Activated CD8-positive, alpha-beta memory T cell treated with anti-CD3 and anti-CD28 coated beads for 4 hours (primary cell): ENCODE measurements at places on chromosomes 12 and 14.

- DNase-seq: no peak
Measured at GRCh38 chr14:49396801-49397200, 189.4 kb downstream of the RPS29 start.

DNA sequence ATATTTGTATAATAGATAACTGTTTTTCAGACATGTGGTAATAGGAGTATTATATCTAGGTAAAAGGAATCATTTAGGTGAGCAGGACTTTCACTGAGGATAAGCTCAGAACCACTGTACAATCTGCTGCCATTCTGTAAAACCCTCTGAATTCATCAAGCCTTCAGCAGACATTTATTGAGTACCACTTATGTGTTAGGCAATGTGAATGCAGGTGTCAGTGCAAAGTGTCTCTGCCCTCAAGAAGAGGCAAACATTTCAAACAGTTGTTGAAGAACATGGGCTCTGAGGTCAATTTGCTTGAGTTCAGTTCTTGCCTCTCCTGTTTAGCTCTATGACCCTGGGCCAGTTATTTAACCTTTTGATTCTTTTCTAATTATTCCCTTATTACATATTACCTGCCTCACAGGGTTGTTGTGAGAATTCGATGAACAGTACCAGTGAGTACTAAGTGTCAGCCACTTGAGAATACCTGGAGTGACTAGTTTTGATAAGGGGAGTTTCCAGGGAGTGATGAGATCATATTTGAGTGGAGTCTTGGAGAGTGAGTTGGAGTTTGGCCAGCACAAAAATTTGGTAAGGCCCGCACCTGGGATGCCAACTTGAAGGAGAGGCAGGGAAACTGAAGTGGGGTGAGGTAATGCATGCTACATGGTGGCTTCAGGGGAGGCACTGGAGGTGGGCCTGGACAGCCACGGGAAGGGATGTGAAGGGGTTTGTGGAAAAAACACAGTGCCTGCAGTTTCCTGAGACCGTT is 33.7 kb downstream of the RASSF8 start:
- DNase-seq: no peak

DNA sequence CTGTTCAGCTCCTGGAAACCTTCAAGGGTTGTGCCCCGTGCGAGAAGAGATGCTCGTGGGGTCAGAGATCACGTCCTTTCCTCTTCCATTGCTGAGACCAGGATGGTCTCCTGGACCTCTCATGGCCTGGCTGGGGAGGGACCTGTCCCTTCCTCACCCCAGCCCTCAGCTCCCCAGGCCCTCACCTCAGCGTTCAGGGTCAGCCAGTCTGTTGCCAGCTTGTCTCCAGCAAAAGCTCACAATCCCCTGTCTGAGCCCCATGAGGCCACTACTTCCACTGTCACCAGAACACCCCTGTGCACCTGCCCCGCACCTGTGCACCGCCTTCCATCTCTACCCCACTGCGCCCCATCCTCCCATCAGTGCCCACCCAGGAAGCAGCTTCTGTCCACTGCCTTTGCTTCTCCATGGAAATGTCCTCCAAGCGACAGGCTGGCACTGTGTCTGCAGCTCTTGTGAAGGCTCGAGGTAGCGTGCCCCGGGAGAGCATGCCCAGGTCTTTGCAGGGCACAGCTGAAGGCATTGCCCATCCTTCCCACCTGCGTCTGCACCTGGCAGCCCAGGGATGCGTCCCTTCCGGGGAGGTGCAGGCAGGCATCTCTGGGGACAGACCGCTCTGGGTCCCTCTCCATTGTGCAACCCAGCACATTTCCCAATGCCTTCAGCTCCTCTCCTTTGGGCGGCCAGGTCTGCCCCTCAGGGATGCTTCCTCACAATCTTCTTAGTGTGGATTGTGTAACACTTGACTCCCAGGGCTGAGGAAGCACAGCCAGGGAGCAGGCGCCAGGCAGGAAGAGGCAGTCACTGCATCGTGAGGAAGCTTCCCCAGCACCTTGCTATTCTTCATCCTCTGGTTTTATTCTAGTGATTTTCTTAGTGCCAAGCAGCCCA is 179.6 kb downstream of the ADGRD1 start:
- no peak for DNase-seq

GRCh38 chr12:122865268-122866231 is 30.3 kb downstream of the HIP1R start:
- DNase-seq: no peak

DNA sequence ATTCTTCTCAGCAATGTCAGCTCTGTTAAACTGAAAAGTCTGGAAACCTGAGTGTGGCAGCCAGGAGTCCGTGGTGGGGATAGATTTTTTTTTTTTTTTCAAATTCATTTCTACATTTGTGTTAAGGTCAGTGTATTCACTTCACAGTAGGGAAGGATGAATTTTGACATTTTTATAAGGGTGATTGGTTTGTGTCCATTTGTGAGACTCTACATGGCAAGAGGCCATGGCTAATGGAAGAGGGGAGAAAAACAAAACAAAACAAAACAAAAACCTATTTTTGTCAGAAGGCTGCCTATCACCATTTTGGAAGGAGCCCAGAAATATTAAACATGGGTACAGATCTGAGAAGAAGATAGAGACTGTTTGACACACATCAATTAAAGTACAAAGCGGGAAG is 176.1 kb downstream of the RMST start:
- DNase-seq: no peak

GRCh38 chr12:3445119-3445978 is 45.7 kb upstream of the PRMT8 start:
- DNase-seq: no peak

DNA sequence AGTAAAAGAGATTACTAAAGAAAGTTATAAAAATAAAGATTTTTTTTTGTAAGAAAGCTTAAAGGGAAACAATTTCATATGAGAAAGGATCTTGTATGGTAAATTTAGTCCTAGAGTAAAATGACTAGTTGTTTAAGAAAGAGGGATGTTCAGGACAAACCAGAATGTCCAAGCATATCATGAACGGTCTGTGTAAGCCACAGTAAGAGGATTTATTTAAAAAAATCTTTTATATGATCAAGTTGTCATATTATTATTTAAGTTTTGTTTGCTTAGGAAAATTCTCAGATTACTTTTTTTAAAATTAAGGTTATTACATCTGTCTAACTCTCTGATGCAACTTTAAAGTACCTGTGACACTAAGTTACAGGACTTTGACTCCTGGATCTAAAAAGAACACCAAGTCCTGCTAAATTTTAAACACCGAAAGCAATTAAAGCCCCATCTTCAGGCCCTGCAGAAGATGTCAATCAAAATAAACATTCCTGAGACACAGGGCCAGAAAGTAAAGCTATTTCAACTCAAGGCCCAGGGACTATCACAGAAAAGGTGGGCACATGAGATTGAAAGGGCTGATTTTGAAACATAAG is 17.3 kb upstream of the CCDC196 start:
- DNase-seq: no peak

DNA sequence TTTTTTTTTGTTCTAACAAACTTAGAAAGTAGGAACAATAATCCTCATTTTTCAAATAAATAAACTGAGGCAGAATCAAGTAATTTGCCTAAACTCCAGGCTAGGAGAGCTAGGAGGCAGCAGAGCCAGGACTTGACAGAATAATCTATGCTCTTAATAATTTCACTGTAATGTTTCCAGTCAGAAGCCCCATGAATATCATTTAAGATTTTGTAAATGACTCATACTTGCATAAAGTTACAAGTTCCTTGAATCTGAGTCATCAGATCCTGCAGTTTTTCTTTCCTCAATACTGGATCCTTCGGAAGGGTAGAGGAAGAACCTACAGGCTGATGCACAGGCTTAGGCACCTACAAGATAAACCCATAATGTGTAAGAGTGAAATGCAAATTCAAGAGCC is 29.0 kb downstream of the CAPRIN2 start:
- DNase-seq: no peak

DNA sequence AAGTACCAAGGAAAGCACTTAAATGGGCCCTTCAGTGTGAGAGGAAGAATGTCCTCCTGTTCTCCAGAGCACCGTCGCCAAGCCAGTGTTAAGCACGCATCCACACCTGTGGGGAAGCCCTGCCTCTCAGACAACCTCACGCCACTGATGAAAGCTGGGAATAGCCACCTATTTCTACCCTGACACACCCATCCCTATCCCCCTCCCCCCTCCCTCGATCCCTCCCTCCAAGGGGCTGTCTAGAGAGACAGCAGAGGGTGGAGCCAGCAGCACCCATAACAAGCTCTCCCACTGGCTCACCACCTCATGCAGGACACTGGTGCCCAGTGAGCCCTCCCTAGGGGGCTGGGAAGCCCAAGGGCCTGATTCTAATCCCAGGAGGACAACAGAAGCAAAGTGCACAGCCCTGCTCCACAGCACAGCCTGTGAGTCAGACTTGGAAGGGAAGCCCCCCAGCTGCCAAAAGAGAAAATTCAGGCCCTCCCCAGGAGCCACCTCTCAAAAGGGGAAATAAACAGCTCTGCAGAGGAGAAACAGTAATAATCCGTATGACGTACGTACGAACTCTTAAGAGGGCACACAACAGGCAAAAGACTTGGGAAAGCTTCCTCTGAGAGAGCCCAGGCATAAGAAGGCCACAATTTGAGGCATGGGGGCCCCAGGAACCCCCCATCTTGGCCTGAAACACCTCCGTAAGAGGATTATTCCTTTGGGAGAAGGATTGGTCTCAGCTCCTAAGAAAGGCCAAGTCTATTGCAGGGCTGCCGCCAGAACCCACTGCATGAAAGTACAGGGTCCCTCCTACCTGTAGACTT is 7.8 kb downstream of the PITPNM2 start:
- DNase-seq: no peak

GRCh38 chr12:12202105-12202504 is 64.7 kb downstream of the LRP6 start:
- no peak for DNase-seq
